ENCODE measurements at places on chromosomes 3 and 15.

DNA sequence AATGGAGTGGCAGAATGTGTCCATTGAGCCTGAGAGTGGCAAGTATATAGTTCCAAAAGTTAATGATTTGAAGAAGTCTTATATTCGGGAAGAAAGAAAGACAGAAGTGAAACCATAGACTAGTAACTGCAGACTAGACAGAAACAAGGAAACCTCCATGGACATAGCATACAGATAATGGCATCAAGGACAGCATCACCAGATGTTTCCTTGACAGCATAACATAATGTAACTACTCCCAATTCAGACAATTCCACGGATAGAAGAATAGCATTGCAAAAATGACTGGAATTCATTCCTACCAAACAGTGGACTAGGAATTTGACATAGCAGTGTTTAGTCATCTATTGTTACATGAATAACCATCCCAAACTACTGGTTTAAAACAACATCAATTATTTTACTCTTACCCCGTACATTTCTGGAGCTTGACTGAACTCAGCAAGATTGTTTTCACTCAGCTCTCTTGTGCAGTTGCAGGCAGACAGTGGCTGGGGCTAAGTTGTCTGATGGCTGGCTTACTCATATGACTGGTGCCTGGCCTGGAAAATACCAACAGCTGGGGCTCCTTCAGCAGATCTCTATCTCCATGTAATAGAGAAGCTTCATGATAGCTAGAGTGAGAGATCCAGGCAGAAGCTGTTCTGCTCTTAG lies 109.7 kb upstream of the GADL1 start:
- no peak for DNase-seq

- DNase-seq: no peak
Observed at GRCh38 chr15:71136159-71136783, 21.0 kb downstream of the THSD4 start.

- DNase-seq: no peak
Observed at GRCh38 chr15:63834500-63835210, 907 bp upstream of the HERC1 start.

GRCh38 chr3:117874904-117875874 lies 1159.5 kb downstream of the IGSF11 start:
- no peak for DNase-seq

GRCh38 chr3:128297401-128298138 lies 144.3 kb downstream of the EEFSEC start:
- no peak for DNase-seq

GRCh38 chr3:138241061-138241460 lies 54.0 kb downstream of the ARMC8 start:
- no peak for DNase-seq

- DNase-seq: no peak
Observed at GRCh38 chr3:141236361-141236760, 4.7 kb downstream of the PXYLP1 start.

GRCh38 chr3:117045143-117045542 lies 335.6 kb downstream of the TUSC7 start:
- no peak for DNase-seq

DNA sequence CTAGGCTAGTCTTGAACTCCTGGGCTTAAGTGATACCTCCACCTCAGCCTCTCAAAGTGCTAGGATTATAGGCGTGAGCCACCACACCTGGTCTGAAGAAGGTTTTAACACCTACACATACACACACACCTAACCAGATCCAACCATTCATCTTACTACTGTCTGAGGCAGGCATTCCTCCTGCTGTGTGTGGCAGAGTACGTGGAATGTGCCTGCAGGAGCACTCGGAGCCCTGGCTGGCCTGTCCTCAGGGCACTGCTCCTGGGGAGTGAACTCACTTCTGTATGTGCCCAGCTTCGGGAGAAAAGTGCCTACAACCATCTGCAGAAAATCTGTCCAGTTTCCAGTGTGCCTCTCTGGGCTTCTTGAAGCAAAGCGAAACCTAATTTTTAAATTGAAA lies 58.2 kb upstream of the LIMD1 start:
- no peak for DNase-seq

DNA sequence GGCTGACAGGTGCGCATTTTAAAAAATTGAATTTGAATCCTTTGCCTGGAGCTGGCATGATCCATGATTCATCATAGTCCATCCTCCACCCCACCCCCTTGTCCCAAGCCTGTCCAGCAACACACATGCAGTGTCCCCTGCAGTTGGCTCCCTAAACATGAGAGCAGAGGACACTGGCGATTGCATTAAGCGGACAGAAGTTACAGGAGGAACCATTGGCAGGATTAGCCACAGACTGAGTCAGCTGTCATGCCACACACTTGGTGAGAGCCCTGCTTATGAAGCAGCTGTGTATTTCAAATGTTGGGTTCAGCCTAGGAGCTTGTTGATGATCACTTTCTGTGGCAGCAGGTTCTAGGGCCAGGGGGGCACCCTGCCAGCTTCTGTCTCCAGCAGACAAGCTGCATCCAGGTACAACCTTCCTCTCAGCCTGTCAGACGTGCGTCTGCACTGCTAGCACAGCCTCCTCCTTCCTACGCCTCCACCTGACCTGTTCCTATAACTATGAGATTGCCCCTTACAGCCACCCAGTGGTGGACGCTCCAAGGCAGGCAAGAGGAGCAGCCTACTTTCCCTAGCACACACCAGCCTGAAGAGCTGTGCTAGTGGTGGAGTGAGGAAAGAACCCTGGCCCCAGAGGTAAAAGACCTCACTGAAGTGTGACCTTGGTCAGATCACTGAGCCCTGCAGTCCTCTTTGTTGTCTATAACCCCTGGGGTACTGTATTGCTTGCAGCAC lies 121.9 kb downstream of the SLCO3A1 start:
- no peak for DNase-seq

- no peak for DNase-seq
Observed at GRCh38 chr15:65893060-65893459, 23.8 kb downstream of the RAB11A start.

DNA sequence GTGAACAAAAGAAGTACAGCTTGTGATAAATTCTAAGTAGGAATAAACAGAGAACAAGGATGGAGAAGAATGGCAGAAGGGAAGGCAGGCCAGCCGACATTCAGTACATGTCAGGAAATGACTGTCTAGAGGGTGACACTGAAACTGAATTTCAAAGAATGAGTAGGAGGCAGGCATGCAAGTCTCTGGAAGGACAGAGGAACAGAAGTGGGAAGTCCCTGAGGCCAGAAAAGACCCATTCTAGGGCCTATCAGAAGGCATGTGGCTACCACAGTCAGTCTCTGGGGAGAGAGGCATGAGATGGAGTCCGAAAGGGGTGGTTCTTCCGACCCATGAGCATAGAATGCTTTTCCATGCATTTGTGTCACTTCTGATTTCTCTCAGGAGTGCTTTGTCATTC lies 243.5 kb upstream of the UBE2E2 start:
- no peak for DNase-seq

- no peak for DNase-seq
Observed at GRCh38 chr3:181454451-181455027, 257.2 kb upstream of the SOX2 start.

DNA sequence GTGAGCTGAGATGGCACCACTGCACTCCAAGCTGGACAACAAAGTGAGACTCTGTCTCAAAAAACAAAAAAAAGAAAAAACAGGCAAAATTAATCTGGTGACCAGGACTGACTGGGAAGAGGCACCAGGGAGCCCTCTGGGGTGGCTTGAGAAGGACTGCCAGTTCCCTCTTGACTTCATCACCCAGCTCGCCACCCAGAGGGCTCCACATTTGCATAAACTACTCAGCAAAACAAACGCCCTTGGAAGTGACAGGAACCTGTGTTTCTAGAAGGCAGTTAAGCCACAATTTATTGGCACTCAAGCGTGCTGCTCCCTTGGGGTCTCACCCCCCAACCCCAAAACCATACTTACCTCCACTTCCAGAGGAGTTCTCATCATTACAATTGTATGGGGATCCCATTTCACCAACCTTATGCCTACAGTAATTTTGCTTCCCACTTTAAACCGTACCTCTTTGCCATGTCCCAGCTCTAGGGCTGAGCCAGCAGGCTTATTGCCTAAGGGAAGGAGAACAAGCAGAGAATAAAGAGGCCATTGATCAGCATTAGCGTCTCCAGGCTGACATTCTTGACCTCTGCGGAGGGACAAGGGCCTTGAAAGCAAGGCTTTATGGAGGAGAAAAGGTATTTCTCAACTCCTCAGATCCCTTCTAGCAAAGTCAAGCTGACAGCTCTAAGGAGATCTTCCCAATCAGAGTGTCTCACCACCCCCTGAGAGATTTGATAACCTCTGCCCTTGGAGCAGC lies 357.4 kb downstream of the SHQ1 start:
- no peak for DNase-seq

- no peak for DNase-seq
Observed at GRCh38 chr3:100335434-100335833, 877 bp downstream of the NIT2 start.

- no peak for DNase-seq
Observed at GRCh38 chr3:127065561-127066290, 82.8 kb downstream of the PLXNA1 start.

DNA sequence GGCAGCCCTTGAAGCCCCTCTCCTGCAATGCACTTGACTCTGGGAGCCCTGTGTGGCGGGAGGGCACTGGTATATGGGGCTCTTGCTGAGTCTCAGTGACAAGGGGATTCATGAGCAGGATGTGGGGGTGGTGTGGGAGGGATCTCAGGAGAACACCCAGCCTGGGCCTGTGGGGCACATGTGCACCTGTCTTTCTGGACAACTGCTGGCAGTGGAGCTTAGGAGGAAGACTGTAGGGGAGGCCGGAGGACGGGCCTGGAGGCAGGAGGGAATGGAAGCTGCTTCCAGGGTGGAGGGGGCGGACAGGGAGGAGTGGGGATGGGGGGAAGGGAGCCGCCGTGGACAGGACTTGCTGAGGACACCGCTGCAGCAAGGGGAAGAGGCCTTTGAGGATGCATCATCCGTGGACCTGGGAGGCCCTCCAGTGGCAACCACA lies 10.8 kb upstream of the SNRPA1 start:
- DNase-seq: no peak

GRCh38 chr15:52291204-52291603 lies 4.4 kb downstream of the MYO5C start:
- DNase-seq: no peak

GRCh38 chr3:113615976-113616375 lies 80.5 kb downstream of the USF3 start:
- no peak for DNase-seq

GRCh38 chr3:114404590-114404989 lies 110.8 kb downstream of the TIGIT start:
- no peak for DNase-seq

DNA sequence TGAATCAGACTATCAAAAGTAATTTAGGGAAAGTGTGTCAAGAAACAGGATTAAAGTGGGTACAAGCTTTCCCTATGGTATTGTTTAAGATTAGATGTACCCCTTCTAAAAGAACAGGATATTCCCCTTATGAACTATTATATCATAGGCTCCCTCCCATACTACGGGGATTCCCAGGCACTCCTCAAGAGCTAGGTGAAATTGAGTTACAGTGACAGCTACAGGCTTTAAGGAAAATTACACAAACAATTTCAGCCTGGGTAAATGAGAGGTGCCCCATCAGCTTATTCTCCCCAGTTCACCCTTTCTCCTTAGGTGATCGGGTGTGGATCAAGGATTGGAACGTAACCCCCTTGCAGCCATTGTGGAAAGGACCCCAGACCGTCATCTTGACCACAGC lies 240.8 kb upstream of the CNTN6 start:
- DNase-seq: no peak

DNA sequence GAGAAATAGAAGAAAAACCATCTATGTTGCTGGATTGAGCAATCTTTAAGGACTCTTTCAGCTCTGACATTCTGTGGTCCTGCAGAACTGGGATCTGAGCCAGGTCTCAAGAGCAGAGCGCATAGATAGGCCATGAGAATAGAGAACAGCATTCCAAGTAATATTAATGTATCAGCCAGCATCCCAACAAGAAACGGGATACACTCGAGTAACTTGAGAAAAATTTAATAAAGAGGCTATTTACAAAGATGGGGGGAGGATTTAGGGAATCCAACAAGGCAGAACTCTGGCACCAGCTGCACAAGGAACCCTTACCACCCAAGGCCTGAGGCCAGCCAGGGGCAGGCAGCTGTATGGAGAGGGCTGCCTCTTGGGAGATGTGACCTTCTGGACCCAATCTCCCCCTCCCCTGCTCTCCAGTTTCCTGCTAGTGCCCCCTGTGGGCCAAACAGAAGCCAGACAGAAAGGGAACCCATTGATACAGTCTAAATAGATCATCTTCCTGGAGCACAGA lies 8.2 kb downstream of the TMOD2 start:
- no peak for DNase-seq

DNA sequence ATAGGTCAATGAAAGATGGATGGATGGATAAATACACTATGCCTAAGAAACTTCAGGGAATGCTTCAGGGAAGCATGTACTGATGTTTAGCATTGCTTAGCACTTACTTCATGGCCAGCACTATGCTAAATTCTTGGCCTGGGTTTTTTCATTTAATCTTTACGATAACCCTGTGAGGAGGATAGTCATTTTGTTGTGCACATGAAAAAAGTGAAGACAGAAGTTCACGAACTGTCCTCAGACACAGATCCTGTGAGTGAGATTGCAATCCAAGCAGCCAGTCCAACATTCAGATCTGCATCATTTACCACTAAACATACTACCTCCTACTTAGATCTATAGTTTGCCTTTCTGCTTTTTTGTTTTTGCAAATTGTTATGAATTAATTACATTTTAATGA lies 510.8 kb upstream of the AGTR1 start:
- no peak for DNase-seq

DNA sequence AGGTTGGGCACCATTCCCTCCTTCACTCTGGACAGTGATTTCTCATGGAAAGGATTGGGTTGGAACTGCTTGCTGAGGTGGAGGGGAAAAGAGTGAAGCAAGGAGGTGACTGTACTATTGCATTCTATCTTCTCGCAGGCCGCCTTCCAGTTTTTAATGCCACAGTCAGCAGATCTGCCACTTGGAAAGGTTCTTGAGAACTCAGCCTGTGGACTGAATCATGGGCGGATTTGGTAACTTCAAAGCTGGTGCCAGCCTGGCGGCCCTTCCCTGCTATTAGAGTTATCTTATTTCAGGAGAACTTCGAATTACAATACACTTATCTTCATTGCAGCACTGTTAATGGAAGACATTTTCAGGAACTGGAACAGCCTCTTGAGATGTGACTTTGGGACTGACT lies 23.1 kb upstream of the SLC28A2 start:
- no peak for DNase-seq

DNA sequence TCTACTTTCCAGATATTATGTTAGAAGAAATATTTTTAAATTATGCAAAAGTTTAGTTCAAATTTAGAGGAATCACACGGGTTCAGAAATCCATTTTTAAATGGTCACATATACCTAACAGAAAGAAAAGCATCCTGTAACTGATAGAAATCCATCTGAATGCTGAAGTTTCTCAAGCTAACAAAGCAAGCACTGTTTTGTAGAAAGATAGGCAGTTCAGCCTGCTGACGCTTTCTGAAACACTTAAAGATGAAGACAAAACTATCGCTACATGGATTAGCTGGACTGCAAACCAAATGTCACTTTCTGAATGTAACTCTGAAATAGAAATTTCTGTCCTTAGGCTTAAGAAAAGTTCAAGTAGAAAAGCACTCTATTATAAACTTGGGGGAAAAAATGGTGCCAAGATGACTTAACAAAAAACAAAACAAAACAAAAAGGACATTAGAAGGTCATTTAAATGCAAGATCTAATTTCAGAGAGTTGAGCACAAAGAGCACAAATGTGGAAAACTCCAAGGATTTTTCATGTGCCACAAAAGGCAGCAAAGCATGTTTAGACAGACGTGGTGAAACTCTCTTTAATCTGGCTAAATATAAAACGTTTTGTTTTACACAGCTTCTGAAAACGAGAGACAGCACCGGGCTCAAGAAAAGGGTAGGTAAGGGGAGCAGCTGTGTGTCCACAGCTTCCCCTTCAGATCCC lies 1.2 kb downstream of the PLOD2 start:
- DNase-seq: no peak

Data from stimulated activated CD4-positive, alpha-beta T cell treated with anti-CD3 and anti-CD28 coated beads, Interleukin-1b, Interleukin-23, amount 100 ng/mL, for 1 hour (primary cell).